ENCODE measurements at places on chromosomes 7 and 10.

- DNase-seq, result no peak
Measured at GRCh38 chr7:114414156-114415063, at the start of gene FOXP2. Gene FOXP2, plus strand, starts transcription at chr7:114414815. Its CDS starts 11,697 bp downstream, at chr7:114426512.

DNA sequence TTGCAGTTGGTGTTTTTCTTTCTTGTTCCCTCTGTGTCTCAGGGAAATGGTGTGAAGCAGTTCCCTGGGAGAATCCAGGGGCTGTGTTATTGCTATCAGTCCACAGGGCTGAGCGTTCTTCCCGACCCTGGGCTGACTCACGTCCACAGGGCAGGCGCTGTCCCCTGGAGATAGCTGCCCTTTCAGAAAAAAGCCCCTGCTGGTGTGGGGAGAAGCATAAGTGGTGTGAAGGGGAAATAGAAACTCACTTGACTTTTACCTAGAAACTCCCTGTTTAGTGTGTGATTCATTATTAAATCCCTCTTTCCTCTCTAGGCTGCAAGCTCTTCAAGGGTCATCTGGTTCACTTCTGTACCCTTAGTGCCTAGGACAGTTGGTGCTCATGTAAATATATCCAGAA lies 63.3 kb upstream of the SMNDC1 start:
- no peak for DNase-seq

GRCh38 chr7:65475734-65476319 lies 102.2 kb downstream of the ZNF92 start:
- DNase-seq, result no peak

DNA sequence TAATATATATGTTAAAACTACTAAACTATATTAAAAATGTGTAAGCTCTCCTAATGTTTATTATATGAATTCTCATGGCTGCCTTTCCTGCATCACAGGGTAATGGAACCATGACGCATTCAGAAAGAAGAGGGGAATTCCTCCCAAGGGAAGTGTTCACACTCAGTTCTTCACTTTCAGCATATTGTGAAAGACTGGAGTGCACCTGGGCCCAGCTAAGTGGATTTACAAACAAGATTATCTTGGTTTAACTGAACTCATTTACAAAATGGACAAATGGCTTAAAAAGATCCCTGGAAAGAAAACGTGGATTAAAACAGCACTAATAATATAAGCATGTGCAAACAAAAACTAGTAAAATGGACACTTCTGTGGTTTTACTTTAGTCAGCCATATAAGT lies 149.8 kb downstream of the DOCK4 start:
- DNase-seq, result no peak

- DNase-seq, result no peak
Measured at GRCh38 chr10:34864149-34865067, 49.3 kb upstream of the PARD3 start.

DNA sequence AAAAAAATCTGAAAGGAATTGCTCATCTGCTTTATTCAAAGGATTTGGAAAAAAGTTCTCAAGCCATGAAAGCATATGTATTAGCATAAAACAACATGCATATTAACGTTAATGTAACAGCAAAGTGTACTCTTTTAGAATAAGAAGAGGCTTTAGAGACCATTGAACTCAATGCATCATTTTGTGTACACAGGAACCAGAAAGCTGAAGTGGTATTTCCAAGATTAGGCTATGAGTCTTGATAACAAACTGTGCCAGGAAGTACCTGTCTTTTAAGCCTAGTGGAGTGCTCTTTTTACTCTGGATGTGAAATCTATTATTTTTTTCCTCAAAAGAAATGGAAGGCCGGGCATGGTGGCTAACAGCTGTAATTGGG lies 164.2 kb downstream of the THSD7A start:
- no peak for DNase-seq

GRCh38 chr10:553233-553632 lies 136.2 kb downstream of the DIP2C start:
- DNase-seq, result no peak

GRCh38 chr7:129952086-129952652 lies 591 bp downstream of the UBE2H start:
- DNase-seq, result peak; percentile 41

- no peak for DNase-seq
Measured at GRCh38 chr7:32319012-32319382, 171.2 kb downstream of the LSM5 start.

GRCh38 chr7:150903606-150904005 lies 51.3 kb downstream of the AOC1 start:
- DNase-seq, result peak; percentile 33

DNA sequence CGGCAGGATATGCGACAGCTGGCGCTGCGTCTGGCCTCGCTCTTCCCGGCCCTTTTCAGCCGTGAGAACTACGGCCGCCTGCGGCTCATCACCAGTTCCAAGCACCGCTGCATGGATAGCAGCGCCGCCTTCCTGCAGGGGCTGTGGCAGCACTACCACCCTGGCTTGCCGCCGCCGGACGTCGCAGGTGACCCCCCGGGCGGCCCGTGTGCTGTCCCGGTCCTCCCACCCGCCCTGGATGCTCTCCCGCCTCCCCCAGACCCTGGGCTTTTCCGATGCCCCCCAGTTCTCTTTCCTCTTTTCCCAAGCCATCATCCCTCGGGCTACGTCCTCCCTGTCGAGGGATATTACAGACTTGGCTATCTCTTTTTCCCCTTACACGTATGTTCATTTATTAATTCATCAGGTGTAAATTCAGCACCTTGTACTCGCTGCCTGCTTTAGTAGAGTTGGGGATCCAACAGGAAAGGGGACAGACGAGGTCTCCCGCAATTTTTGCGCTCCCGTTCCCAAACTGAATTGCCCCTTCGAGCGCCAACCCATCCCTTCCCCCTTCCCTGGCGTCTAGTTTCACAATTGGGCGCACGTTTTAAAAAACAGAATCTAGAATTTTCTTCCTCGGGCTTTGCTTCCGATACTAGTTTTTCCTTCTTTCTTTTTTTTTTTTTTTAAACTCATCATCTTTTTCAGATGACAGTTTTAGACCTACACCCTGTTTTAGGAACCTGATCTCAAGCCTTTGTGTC lies 846 bp downstream of the MINPP1 start:
- peak; percentile 56 for DNase-seq
